ENCODE measurements at places on chromosomes 12 and 14.

DNA sequence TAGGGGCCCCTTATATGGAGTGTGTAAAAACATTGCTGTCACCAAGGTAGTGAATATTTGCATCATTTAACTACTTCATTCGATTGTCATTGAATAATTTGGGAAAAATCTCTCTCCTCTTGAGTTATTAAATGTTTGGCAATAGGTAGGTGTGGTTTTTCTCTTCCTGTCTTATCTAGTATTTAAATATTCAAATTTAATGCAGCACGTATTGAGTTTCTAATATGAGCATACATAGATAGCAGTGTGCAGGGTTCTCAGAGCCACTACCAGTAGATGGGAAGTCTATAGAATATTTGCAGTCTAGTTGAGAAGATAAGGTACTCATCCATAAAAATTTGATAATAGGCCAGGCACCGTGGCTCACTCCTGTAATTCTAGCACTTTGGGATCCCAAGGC is 16.7 kb downstream of the PALS1 start:
- DNase-seq = no peak

DNA sequence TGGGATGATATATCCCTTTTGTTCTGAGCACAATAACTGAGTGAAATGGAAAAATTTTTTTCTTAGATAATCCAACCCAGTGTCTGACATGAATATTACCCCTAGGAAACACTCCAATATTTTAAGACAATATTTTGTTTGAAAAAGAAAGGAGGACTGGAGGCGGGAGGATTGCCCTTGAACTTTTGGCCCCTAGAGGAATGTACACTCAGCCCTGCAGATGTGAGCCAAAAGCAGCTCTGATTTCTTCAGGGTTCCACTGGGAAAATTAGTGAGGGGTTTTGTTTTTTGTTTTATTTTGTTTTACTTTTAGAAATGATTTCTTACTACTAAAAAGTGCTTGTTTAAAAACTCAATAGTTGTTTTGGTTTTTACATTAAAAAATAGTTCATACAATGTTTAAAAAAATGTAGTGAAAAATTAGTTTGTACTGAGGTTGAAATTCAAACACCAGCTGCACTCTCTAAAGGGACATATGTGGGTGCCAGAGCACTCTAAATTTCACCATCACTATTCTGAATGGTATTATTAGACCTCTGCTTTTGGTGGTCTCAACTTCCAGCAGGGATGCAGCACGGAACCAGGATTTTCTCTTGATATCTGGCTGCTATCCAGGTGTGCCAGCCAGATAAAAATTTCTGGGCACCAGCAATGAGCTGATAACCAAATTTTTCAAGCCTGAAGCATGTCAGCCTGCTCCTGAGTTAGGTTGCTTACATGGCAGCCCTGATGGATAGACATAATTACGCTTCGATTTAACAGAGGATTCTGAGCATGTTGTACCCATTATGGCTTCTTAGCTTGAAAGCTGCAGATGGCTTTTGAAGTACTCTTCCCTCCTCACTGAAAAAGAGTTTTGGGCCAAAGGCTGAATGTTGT is 141.9 kb downstream of the ANO6 start:
- no peak for DNase-seq

GRCh38 chr12:10960211-10960610 is 21.1 kb upstream of the TAS2R14 start:
- no peak for DNase-seq

- no peak for DNase-seq
These were observed 69.4 kb downstream of the TRAFD1 start for GRCh38 chr12:112194601-112195247.

- DNase-seq = peak; percentile 57
These were observed 98.6 kb downstream of the IRF2BPL start for GRCh38 chr14:76929927-76930326.

DNA sequence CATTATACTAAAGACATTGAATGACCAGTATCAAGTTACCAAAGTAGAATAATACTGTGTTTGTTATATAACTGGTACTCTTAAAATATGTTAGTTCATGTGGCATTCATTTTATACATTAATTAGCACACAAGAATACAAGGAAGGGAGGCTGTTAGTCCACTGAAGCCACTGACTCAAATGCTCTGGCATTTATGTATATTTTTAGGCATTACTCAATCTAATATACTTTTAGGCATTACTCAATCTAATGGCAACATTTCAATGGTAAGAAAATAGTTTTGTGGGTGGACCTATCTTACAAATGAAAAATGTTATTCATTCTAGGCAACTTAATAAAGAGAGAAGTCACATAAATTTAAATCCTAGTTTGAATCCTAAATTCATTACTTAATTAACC is 874.4 kb upstream of the USP15 start:
- DNase-seq = no peak

GRCh38 chr14:93688239-93688666 is 100.0 kb downstream of the PRIMA1 start:
- DNase-seq = no peak

GRCh38 chr14:82999802-83000201 is 1466.1 kb upstream of the SEL1L start:
- DNase-seq = no peak

- DNase-seq = no peak
These were observed 42.8 kb upstream of the WNK1 start for GRCh38 chr12:709455-710020.

DNA sequence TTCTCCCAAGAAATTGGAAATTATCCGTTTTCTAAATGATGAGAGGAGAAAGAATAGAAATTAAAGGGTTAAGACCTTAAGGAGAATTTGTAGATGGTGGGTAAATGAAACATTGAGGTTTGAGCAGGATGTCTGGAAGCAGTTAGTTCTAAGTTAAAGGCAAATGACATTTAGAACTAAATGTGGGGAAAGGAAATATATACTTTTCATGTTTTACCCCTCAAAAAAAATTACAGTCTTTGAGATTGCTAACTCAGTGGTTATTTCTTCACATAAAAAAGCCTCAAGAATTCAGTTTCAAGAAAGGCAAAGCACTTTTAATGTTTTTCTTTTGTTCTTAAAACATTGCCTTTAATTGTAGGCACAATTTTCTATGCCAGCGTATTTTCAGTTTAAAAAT is 114.0 kb downstream of the PLEKHA5 start:
- no peak for DNase-seq

GRCh38 chr12:122856999-122857671 is 21.9 kb downstream of the HIP1R start:
- DNase-seq = no peak

DNA sequence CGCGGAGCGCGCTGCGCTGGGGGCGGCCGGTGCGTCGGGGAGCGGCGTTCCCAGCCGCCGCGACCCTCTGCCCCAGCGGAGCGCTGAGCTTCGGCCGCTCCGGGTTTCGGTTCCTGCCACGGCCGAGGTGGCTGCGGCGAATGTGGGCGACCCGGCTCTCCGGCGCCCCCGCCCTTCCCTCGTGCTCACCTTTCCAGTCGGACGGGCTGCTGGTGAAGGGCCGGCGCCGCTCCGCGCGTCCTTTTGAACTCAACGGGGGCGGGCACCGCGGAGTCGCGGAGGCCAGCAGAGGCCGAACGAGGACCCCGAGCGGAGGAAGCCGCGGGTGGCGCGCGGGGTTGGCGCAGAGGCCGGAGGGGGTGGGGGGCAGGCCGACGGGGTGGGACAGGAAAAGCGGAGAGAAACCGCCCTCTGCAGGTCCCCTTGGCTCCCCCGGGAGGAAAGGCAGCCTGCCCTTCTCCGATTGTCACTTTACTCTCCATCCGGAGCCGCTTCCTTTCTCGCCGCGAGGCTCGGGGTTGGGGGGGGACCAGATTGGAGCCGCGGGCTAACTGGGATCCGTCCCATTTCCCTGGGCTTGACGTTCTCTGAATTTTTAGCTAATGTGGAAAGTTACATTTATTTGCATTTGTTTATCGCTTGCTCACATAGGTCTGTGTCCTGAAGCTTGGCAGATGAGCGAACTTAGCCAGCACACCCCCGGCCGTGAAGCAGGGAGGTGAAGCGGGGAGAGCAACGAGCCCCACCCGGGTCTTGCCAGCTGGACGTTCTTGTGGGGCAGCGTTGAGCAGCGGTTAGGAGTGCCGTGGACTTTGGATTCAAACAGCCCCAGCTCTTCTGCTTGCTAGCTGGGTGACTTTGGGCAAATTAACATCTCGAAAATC is at the start of gene SMAGP:
SMAGP (minus strand) TSS at position 349 of the 884 bp plus-strand sequence. CDS start 1,137 bp downstream, outside the sequence.
- peak; percentile 64 for DNase-seq

DNA sequence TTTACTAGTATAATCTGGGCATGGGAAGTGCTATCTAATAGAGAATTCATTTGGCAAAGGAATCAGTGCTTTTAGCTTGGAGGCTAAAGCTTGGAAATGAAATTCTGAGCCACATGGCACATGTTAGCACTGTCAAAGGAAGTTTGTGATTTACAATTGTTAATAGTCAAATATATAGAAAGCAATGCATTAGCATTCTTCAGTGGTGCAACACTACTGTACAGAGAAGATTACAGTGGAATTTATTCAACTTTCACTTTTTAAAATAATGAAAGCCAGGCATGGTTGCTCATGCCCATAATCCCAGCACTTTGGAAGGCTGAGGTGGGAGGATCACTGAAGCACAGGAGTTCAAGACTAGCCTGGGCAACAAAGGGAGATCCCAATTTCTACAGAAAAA is 45.9 kb downstream of the PAX9 start:
- no peak for DNase-seq

- no peak for DNase-seq
These were observed 68.0 kb downstream of the KIF26A start for GRCh38 chr14:104206281-104206904.

DNA sequence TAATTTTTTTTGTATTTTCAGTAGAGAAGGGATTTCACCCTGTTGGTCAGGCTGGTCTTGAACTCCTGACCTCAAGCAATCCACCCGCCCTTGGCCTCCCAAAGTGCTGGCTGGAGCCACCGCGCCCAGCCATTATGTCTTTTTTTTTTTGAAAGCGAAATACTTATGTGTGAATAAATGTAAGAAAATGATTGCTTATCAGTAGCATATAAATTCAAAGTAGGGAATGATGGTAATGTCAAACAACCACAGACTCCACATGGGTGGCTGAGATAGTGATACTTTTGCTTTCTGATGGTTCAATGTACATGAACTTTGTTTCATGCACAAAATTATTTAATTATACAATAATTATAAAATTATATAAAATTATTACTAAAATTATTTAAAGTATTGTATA is 75.8 kb downstream of the PAPLN start:
- DNase-seq = no peak

GRCh38 chr14:21498540-21499526 is 12.3 kb downstream of the METTL3 start:
- no peak for DNase-seq

DNA sequence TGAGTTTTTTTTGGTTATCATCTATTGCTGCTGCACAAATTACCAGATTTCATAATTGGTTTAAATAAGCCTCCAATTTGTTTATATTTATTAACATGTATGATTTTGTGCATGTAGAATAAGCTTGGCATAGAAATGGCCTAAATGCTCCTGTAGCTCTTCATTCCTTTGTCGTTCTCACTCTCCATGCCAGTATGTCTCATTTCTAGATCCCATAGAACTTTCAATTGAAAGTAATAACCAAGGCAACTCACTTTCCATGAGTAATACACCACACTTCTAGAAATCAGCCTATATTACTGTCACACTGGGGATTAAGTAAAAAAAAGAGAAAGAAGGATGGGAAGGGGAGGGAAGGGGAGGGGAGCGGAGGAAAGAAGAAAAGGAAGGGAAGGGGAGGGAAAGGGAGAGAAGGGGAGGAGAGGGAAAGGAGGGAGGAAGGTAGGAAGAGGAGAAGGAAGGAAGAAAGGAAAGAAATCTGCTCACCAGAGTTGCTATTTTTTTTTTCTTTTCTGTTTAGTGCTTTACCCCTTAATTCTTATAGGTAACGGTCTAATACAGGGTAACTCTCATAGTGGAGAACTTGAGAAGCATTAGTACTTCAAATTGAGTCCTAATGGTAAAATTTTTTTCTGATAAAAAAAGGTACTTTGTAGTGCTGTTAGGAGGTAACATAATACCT is 45.6 kb downstream of the MDM2 start:
- no peak for DNase-seq

DNA sequence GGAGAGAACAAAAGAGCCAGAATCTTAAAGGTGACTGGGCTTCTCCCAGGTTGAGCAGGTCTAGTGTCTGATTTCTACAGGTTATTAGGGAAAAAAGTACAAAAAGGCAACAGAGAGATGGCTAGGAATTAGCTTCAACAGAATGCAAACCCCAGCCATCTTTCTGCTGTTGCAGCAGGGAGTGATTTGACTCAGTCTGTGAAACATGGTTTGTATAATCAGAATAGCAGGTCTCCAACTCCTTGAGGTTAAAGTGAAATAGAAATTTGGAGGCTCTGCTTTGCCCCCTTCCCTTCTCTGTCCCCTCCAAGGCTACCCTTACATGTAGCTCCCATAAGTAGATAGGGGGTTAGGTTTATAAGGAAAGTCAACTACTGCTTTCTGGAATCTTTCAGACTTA is 105.8 kb downstream of the AKAP6 start:
- DNase-seq = no peak

DNA sequence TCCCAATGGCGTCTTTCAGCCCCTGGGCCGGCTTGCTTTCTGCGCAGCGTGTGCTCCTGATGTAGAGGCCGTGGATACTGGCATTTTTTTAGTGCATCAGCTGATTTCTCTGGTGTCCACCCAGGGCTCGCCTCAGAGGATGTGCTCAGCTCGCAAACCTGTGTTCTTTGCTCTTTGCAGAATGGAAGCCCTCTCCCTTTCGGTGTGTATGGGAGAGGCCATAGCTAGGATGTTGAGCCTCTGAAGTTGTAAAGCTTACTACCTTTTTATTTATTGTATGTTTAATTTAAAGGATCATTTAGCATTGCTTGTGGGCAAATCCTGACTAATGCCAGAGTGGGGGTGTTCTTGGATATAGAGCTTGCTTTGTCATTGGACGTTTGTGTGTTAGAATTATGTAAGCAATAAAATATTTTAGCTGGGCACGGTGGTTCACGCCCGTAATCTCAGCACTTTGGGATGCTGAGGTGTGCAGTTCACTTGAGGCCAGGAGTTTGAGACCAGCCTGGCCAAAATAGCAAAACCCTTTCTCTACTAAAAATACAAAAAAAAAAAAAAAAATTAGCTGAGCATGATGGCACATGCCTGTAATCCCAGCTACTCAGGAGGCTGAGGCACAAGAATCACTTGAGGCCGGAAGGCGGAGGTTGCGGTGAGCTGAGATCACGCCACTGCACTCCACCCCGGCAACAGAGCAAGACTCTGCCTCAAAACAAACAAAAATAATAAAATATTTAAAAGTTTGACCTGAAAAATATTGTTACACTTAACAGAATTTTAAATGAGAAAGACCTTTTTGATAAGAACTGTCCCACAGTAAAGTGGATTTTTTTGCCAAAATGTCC is 52.6 kb upstream of the MMP17 start:
- no peak for DNase-seq

- DNase-seq = no peak
These were observed 29.0 kb upstream of the SMUG1 start for GRCh38 chr12:54217774-54218241.

DNA sequence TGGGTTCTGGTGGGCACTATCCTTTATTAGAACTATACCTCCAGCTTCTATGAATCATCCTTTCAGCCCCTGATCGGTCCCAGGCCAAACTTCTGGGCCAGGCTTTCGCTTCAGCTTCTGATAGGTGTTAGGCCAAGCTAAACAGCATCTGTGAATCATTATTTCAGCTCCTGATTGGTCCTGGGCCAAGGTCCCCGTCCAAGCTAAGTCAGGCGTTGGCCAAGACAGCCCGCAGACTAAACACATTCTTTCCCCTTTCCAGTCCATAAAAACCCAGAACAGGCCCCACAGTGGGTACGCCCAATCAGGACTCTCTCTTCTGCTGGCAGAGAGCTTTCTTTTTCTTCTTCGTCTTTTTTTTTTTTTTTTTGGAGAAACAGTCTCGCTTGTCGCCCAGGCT is 1808.9 kb upstream of the SEL1L start:
- no peak for DNase-seq
